ENCODE measurements at places on chromosomes 5 and 9.
A peak's percentile ranks its signal among the peaks of the same experiment; 100 is the strongest.

DNA sequence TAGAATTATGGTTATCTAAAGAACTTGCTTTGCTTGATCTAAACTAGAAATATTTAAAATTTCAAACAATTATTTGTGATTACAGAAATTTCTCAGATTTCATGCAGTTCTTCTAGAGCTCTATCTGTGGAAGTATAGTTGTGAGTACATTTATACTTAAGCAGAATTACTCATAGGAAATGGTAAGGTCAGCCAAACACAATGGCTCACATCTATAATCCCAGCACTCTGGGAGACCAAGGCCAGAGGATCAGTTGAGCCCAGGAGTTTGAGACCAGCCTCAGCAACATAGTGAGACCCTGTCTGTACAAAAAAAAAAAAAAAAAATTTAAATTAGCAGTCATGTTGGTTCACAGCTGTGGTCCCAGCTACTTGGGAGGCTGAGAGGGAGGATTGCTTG lies 71.0 kb downstream of the INVS start:
- DNase-seq = no peak

GRCh38 chr5:151097061-151097460 lies 16.2 kb upstream of the TNIP1 start:
- no peak for DNase-seq

DNA sequence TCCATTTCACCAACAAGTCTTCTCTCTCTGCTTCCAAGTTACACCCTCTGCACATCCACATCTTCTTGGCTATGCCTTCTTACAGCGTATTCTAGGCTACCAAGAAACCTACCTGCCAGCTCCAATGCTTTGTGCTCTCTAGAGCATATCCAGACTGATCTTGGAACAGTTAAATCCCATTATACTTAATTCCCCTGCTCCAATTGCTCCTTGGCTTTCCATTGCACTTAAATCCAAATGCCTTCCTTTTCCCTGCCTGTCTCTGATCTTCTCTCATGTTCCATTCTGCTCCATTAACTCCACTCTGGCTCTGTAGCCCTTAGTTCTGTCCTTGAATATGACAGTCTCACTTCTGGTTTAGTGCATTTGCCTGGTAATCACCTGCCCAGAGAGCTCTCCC lies 322.4 kb downstream of the LRRC70 start:
- no peak for DNase-seq

- no peak for DNase-seq
These were observed 565.5 kb downstream of the ZNF608 start for GRCh38 chr5:124180875-124181461.

DNA sequence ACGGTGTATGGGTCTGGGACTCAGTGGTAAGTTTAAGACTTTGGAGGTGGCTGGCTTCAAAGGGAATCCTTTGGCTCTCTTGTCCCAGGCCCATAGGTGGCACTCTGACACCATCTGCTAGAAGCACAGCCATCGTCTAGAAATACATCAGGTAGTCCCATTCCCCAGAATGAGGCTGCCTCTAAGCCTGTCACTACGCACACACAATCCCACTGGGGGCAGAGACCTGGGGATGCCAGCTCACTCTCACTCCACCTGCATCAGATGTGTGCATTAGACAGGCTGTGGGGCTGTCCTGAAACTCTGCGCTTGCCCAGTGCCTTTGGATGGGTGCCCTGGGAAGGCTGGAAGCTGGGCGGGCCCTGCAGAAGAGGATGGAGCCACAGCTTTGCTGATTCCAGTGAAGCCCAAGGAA lies 127.5 kb upstream of the PANK3 start:
- peak; percentile 37 for DNase-seq

- DNase-seq = no peak
These were observed 46.2 kb upstream of the KIF2A start for GRCh38 chr5:62259699-62260250.

GRCh38 chr9:33464045-33464636 lies 9.6 kb downstream of the NOL6 start:
- no peak for DNase-seq

- no peak for DNase-seq
These were observed 29.0 kb upstream of the MVB12B start for GRCh38 chr9:126297661-126298060.

DNA sequence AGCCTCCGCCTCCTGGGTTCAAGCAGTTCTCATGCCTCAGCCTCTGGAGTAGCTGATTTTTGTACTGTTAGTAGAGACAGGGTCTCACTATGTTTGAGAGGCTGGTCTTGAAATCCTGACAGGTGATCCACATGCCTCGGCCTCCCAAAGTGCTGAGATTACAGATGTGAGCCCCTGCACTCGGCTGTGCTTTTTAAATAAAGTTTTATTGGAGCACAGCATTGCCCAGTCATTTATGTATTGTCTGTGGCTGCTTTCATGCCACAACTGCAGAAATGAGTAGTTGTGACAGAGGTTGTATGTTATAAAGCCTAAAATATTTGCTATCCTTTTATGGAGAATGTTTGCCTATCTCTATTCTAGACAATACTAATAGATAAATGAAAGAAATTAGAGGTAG lies 169.2 kb downstream of the AOPEP start:
- DNase-seq = no peak

- no peak for DNase-seq
These were observed 34.1 kb downstream of the FABP6 start for GRCh38 chr5:160263326-160263855.

- DNase-seq = no peak
These were observed 89.1 kb downstream of the ZNF354C start for GRCh38 chr5:179149278-179149677.

DNA sequence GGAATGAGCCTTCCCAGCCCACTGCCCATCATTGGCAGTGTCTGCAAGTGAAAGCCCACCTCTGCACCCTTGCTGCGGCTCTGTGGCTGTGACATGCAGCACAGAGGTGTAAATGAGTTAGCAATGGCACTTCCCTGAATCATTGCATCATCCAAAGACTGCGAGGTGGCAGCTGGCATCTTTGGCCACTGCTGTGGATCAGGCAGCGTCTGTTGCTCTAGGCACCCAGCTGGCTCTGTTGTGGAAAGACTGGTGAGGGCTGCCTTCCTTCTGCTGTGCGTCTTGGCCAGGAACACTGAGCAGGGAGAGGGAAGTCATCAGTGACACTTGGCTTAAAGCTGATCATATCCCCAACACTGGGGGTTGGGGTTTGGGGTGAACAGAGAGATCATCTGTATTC lies 64.5 kb downstream of the MFAP3 start:
- no peak for DNase-seq

- DNase-seq = no peak
These were observed 3.0 kb downstream of the KIF12 start for GRCh38 chr9:114096041-114096511.

- no peak for DNase-seq
These were observed 72.2 kb upstream of the ORM1 start for GRCh38 chr9:114250648-114251047.
